ENCODE measurements at places on chromosomes 12 and 14.

DNA sequence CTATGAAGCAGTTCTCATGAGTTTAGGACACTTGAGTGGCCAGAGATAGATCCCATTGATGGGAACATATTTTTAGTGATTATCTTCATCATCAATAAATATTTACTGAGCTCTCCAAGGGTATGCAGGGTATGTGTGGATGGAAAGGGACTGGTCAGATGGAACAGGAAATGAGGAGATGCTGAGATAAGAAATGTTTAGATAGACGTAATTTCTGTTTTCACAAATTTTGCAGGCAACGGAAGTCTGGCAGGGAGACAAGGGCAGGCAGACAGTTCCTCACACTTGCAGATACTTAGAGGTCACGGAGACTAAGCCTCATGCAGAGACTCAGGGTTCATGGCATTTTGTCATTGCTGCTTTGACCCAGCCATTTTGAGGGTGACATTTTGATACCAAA is 24.3 kb downstream of the BCL2L14 start:
- DNase-seq: no peak

DNA sequence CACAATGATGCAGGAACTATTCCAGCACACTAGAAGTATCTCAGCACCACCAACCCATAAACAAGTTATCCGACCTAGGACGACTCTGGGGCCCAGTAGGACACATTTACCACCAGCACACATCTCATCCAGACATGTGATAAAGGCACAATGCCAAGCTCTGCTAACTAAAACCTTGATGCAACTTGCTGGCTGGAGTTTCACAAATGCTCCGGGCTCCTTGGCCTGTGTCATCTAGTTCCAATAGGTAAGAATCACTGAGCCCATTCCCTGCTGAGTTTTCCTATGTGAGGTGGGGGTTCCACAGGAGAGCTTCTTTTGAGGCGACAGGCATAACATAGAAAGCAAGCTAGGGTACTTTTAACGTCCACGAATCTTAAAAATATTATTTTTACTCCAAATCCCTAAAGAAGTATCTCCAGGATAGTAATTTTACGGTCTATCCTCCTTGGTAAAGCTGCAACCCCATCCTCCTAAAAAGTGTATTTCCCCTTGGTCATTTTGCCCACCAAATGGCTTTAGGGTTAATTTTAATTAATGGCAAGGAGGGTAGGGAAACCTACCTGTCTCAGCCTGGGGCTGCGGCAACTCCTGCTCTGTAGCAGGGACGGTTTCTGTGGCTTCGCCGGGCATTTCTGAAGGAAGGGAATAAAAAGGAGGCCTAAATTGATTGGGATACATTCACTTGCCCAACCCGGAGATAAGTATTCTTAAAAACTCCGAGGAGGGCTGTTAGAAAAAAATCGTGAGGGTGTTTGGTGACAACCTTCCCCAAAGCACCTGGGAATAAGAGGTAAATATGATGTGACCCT is 1.0 kb downstream of the NACA start:
- no peak for DNase-seq

- no peak for DNase-seq
Observed at GRCh38 chr12:86772696-86773095, 516.5 kb upstream of the MGAT4C start.

DNA sequence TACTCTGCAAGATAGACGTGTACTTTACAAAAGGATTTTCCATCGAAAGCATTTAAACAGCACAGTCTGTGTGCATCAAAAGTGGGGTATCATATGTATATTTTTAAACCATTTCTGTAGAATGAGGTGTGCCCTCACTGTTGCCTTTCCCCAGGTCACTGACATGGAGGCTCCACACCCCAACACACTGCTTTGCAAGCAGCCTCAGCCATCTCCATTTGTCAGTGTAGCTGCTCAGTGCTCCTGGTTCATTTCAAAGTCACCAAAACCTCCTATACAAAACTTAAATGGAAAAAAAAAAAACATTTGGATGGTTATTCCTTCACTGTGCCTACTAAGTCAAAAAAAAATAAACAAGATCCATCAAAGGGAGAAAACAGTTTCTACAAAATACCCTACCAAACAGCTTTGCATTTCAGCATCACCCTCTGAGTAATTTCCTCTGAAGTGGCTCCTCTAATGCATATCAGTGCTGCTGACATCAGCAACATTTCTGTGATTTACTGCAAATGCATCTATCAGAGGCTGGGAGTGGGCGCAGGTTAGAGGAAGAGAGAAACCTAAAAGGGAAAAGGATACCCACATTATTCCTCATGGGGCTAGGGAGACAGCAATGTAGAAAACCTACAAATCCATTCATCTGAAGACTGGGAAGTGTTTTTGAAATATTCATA is 46.0 kb downstream of the KCNK10 start:
- no peak for DNase-seq

DNA sequence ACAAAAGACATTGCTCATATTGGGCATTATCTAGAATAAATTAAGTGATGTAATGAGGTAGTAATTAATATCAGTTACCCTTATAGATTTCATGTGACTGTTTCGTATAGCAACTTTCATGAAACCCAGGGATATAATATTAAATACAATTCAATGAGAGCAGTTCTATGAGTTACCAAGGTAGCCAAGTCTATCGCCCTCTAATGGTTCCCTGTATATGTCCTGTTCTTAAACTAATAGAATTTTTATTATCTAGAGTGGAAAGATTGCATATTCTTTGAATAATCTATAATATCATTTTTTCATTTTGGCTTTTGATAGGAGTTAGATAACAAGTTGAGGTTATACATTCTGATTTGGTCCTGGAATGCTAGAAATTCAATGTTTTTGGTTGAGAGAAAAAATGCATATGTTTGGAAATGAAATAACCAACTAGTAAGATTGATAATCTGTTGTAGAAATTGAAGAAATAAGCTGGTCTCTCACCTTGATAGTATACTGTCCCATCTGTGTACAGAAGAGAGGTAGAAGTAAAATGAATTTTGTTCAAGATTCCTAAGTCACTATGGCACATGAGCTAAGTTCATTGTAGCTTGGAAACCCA is 59.7 kb downstream of the SCFD1 start:
- DNase-seq: no peak

DNA sequence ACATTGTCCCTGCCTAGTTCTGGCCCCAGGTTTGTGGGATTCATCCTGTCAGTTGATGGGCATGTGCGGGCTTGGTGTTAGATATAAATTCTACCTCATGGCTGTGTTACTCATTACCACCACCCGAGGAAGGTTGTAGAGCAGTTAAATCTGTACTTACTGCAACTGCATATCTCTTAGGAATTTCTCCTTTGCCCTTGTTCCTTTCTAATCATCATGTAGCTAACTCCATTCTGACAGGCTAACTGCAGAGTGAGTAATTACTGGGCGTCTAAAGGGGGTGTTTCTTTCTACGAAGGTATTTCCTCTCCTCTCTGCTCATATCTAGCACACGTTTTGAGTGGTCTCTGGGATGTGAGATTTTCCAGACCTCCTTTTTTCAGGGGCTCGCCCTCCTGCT is 1076.7 kb downstream of the TMTC2 start:
- no peak for DNase-seq

DNA sequence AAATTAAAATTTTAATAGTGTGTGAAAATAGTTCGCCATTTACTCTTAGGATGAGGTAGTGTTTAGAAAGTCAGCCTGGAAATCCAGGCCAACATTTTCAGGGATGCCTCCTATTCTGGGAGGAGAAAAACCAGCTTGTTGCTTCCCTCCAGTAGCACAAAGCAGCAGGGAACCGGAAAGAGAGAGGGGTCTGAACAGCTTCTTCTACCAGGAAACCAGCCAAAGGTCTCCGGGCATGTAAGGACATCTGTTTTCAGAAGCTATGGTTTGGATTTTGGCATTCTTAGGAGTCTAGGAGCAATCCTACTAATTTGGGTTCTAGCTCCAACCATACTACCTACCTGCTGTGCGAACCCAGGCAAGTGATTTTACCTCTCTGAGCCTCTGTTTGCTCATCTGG is 85.3 kb downstream of the DPF3 start:
- DNase-seq: no peak

DNA sequence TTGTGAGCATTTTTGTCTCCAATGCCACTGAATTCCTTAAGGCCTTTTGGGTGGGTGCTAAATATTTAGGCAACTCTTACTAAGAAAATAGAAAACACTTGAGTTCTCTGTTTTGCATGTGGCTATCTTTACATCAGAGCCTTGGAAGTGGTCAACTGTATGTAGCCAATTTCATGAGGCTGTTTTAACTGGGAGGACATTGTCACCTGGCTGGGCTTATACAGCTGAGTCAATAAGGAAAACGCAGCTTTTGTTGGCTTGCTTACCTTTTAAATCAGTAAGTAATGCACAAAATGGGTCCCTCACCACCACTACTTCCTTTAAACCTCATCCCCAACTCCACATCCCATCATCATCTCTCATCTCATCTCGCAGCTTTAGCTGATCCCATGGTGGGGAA is 194.3 kb downstream of the RGS6 start:
- no peak for DNase-seq

GRCh38 chr14:94575730-94576585 is 5.3 kb upstream of the SERPINA5 start:
- DNase-seq: no peak

GRCh38 chr14:27945512-27945911 is 821.1 kb upstream of the FOXG1 start:
- no peak for DNase-seq

DNA sequence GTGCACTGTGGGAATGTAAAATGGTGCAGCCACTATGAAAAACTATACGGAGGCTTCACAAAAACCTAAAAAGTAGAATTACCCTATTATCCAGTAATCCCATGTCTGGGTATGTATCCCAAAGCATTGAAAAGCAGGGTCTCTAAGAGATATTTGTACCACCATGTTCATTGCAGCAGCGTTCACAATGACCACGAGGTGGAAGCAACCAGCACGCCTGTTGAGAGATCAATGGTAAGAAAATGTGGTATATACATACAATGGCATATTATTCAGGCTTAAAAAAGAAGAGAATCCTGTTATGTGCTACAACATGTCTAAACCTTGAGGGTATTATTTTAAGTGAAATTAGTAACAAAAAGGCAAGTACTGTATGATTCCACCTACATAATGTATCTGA is 910 bp upstream of the NOPCHAP1 start:
- DNase-seq: no peak

DNA sequence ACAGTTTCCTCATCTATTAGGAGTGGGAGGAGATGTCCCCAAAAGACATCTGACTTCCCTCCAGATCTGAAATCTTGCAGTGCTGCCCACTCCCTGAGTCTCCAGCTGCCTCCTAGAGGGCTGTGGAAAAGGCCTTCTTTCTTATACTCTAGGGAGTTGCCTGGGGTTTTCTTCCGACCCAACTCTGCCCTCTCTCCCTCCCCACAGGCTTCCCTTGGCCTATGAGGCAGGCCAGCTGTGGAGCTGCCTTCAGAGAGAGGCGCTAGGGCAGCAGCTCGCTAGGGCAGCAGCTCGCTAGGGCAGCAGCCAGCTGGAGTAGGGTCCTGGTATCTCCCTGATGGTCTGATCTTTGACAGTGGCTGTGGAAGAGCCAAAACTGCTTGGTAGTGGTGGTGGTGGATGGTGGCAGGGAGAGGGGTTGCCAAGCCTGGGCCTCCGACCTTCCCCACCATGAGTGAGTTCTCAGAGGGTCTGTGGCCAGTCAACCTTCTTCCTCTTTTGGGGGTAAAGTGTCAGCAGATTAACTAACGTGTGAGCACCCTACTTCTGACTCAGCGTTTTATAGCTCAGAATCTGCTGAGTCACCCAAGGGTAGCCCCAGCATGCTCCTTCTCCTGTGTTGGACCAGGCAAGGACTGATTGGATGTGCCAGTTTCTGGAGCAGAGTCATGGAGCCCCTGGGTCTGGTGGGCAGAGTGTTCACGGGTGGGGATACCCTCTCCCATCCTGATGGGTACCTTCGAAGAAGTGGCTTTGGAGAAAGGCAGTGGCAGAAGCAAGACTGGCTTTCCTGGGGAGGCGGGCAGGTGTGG is 2.3 kb downstream of the SLC48A1 start:
- no peak for DNase-seq

GRCh38 chr12:26150736-26151450 is 26.1 kb upstream of the BHLHE41 start:
- no peak for DNase-seq

- DNase-seq: no peak
Observed at GRCh38 chr14:87613881-87614280, 379.1 kb downstream of the GALC start.

DNA sequence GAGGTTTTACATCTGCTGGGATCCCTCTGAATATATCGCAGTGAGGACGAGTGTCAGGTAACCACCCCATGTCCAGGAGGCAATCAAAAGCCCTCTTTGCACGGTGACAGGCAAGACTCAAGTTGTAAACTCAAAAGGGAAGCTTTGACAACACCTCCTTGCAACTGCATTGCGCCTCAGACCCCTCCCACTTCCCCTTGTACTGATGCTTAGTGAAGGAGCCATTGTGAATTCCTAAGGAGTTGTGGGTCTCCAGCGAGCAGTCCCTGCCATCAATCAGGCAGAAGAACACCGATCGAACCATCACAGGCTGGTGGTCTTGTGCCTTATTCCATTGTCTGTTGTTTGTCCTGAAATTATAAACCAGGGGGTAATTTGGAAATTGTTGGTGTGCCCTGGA is 112.6 kb downstream of the CCDC60 start:
- no peak for DNase-seq

GRCh38 chr12:86143162-86143561 is 113.0 kb downstream of the MGAT4C start:
- no peak for DNase-seq

- peak; percentile 48 for DNase-seq
Observed at GRCh38 chr14:50342221-50343078, 30.3 kb downstream of the DMAC2L start.

- DNase-seq: no peak
Observed at GRCh38 chr12:51631591-51631990, 40.6 kb downstream of the SCN8A start.

DNA sequence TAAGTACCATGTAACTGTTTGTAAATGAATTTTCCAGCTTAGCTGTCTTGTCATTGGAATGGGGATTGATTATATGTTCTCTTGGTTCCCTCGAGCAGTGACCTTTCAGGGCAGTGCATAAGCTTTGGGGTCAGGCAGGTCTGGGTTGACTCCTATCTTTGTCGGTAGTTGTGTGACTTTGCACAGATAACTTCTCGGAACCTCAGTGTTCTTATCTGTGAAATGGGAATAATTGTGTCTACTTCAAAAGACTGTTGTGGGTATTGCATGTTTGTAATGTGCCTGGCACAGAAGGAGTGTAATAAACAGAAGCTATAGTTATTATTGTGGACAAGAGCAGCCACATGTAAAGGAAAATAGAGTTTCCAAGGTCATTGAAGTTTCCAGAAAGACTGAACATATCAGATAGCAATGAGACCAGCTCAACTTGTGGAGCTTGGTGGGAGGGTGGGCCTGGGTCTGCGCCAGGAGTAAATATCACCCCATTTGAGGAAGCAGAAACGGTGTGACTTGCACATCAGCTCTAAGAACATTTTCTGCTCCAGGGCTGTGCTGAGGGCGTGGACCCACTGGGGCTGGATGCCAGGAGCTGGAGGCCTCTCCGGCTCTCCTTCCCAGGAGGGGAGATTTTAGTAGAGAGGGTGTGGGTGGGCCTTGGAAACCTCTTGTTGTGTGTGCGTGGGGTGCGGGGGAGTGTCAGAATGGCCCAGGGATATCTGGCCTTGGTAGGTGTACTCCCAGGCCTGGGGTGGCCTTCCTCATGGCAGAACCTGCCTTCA is 19.7 kb downstream of the FOS start:
- DNase-seq: no peak

- no peak for DNase-seq
Observed at GRCh38 chr14:99155173-99156089, 116.6 kb downstream of the BCL11B start.

- DNase-seq: no peak
Observed at GRCh38 chr12:93333054-93333453, 44.7 kb upstream of the NUDT4 start.

- no peak for DNase-seq
Observed at GRCh38 chr14:75896341-75896740, 85.5 kb downstream of the TGFB3 start.

All from NCI-H2171 (cell line).